ENCODE measurements at places on chromosomes 7 and 10.

- no peak for DNase-seq
Measured at GRCh38 chr10:23614483-23614882, 175.6 kb downstream of the OTUD1 start.

- no peak for DNase-seq
Measured at GRCh38 chr10:85781404-85781803, 585.2 kb downstream of the GRID1 start.

DNA sequence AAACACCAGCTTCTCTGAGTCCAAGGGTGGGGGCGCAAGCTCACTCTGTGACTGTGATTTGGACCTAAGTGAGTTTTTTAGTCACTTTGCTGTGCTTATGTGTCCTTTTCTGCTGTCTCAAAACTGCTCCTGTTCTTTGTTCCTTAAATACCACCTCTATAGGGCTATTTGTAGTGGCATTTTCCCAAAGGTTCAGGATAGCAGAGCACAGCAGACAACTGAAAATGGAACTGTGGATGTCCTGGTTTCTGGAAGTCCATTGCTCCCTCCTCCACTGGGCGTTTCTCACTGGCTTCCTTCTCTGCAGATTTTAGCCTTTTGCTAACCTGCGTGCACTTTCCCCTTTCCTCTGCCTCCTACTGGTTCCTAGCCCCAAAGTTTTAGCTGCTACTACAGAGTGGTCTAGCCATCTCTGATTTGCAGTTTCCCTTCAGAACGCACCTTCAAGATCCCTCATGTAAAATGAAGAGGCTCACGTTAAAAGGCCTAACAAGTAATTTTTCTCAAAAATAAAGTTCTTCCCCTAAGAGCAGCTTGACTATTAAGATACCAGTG lies 25.6 kb downstream of the BLVRA start:
- DNase-seq: no peak

DNA sequence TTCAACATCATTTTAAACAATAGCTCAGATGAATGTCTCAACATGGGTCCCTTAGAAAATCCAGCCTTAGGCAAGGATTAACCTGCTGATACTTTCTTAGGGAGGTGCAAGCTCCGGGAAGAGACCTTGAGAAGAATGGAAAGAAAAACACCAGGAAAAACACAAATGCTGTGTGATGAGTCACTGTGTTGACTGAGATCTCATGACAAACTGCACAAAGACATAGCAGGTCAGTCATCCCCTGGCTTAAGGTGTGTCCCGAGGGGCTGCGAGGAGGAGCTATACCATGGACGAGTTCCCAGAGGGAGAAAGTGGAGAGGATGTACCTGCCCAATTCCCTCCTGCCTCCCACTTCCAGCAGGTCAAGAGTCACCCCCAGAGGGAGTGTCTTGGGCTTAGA lies 98.0 kb downstream of the TEX36 start:
- no peak for DNase-seq

DNA sequence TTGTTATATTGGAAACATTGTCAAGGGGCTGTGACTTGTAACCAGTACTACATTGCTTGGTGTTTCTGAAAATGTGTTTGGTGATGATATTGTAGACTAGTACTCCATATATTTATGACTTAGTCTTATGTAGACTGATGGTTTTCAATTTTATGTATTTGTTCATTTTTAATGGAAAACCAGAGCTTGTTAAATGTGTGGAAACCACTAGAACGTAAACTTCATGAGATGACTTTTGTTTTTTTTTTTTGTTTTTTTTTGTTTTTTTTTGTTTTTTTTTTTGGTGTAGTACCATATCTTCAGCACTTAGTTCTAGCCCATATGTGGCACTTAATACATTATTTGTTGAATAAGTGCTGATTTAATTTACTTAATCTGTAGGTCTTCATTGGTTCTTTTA lies 518.6 kb downstream of the AUTS2 start:
- no peak for DNase-seq
